Breast epithelium (tissue), 4 donors: ENCODE measurements at places on chromosomes 6 and 20. TPM values are rescaled to one million over a fixed set of nuclear protein-coding genes. Genes with fewer than 3 reads are reported as not detected.

Gene RSPH3
- 9.4 TPM for total RNA-seq

Gene CENPQ
- 9.7 TPM for total RNA-seq

Gene VGLL2
- not detected for total RNA-seq

Gene CDC40
- total RNA-seq: 17.8 TPM

Gene TBPL1
- total RNA-seq: 16.4 TPM

Gene VSX1
- not detected for total RNA-seq

Gene NRN1
- 8.9 TPM for total RNA-seq

Gene SCAF8
- total RNA-seq: 41.0 TPM

Gene DDX43
- total RNA-seq: 5.9 TPM

Gene C20orf96
- total RNA-seq: 2.6 TPM

Gene CALHM4
- total RNA-seq: not detected

Gene TFAP2D
- total RNA-seq: not detected

Gene HEY2
- 2.3 TPM for total RNA-seq

Gene C20orf204
- total RNA-seq: 1.3 TPM

Gene GPLD1
- total RNA-seq: 7.7 TPM

Gene CYB5R4
- 11.1 TPM for total RNA-seq

Gene PHACTR1
- total RNA-seq: 4.6 TPM

Gene FAM83C
- not detected for total RNA-seq

Gene BTNL2
- not detected for total RNA-seq

Gene PIGT
- 76.7 TPM for total RNA-seq

Gene FOXQ1
- total RNA-seq: 1.5 TPM

Gene EFCAB8
- 0.32 TPM for total RNA-seq

Gene GRM1
- total RNA-seq: 0.16 TPM

Gene C20orf144
- total RNA-seq: 0.16 TPM

Gene VSTM2L
- total RNA-seq: 0.48 TPM

Gene NHLRC1
- 2.7 TPM for total RNA-seq

Gene SYNDIG1
- total RNA-seq: 0.15 TPM

Gene FAM162B
- 11.8 TPM for total RNA-seq

Gene LST1
- total RNA-seq: 10.7 TPM

Gene LTV1
- 16.2 TPM for total RNA-seq
